ENCODE measurements at places on chromosomes 16 and 17.

DNA sequence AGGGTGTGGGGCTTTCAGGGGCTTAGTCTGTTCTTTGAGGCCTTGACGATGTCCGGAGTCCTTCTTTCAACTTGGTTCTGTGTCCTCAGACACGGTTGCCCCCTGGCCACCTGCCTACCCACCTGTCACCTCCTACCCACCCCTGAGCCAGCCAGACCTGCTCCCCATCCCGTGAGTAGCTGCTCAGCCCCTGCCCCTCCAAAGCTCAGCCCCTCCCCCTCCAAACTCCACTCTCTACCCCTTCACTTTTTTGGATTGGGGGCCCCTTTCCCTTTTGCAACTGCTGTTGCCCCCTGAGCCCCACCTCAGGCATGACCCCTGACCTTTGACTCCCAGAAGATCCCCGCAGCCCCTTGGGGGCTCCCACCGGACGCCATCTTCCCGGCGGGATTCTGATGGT is 1.2 kb downstream of the LAT start:
- no peak for DNase-seq

GRCh38 chr16:4140652-4141051 is 24.4 kb upstream of the ADCY9 start:
- DNase-seq, result peak; percentile 62

DNA sequence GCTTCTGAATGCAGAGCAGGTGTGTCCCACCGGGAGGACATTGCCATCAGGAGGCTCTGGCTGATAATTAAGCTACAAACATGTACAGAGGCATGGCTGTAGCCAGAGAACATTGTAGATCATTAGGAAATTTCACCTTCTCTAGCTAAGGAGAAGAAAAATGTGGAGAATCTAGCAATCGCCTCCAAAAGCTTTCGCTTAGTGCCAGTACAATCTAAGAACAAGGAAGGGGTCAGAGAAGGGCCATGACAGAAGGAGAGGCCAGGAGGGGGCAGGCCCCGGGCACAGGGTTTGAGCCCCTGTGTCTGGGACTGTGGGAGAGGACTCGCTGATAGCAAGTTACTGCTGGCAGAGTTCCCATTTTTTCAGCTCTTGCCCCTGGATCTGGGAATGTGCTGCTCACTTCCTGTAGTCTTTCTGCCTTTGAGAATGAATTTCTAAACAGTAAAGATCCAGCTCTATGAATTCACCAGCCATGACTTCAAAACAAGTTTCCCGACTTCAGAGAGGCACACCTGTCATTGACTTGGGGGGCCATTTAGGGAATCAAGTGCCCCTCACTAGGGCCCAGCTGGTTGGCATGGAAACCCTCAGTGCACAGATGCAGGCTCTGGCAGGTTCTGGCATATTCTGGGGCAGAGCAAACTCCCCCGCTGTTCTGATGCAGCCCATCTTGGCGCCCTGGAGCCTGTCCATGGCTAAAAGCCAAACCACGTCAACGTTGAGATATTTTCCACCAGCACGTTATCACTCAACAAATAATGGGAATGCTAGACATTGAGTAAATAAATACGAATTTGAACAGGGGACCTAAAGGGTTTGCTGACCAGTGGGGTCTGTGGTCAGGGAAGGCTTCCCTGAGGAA is 59.5 kb upstream of the CACNG4 start:
- peak; percentile 59 for DNase-seq

GRCh38 chr17:43911904-43912303 is 4.6 kb upstream of the MPP2 start:
- no peak for DNase-seq

- peak; percentile 67 for DNase-seq
Observed at GRCh38 chr16:58615280-58615679, 14.3 kb downstream of the CNOT1 start.

Data from EH (cell line).